Pancreas (tissue), 10 donors: ENCODE measurements at places on chromosomes 7 and 10. TPM values are rescaled to one million over a fixed set of nuclear protein-coding genes. Genes with fewer than 3 reads are reported as not detected.

- DNase-seq, result no peak
Observed at GRCh38 chr7:127059475-127059874, 193.3 kb downstream of the GRM8 start.

The SFTPA1 gene
- total RNA-seq, result 1.4 TPM

DNA sequence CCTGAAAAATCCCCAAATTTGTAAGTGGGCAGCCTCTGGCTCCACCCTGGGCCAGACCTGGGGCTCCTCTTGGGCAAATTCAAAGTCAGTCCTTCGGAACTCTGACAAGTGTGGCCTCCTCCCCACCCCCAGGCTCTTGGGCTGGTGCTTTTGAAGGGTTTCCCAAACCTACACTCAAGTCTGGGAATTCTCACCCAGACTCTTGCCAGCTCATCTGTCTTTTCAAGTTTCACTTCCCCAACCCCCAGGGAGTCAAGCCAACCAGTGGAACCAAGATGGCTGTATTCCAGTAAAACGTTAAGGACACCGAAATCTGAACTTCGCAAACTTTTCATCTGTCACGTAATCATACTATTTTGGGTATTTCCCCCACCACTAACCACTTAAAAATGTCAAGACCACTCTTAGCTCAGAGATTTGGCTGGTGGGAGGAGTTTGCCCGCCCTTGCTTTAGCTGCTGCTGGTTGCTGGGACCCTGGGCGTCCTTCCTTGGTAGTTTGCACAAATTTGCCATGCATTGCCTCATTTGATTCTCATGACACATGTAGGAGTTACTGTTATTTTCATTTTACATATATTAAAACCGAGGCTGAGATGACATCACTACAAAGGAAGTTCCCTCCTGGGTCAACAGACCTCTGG lies 1.7 kb upstream of the MYO1G start:
- DNase-seq, result no peak

- no peak for DNase-seq
Observed at GRCh38 chr7:69811476-69812308, 213.4 kb downstream of the AUTS2 start.

GRCh38 chr7:101924171-101924570 lies 106.7 kb downstream of the CUX1 start:
- DNase-seq, result no peak

The CLCN1 gene
- not detected for total RNA-seq

DNA sequence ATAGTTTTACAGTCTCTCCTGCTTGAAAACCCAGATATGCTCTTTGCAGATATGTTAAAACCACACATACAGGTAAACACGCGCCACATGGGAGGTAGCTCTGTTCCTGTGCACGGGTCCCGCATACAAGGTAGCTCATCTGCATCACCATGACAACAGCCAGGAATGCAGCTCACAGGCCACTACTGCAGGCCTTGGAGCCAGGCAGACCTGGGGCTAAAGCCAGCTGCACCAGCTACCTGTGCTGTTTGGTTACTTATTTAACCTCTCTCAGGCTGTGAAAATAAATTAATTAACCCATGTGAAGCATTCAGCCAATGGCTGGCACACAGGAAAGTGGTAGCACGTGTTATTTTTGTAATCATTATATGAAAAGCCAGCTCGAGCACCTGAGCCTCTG lies 428.3 kb downstream of the TNS3 start:
- DNase-seq, result peak; percentile 75

The PNLIP gene
- 9,334 TPM for total RNA-seq

DNA sequence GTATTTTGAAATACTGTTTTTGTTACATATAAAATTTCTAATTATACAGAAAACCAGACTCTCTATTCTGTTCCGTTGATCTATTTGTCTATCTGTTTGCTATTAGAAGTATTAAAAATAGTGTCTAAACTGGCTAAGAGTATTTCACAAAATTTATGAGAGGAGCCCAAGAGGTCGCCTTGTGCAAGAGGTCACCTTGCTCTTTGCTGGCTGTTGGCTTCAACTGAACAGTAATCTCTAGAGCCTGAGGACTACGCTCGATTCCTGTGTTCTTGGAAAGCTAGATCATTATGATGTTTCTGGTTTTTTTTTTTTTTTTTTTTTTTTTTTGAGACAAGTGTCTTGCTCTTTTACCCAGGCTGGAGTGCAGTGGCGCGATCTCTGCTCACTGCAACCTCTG lies 428.6 kb downstream of the LRMDA start:
- DNase-seq, result no peak

GRCh38 chr7:16465469-16466361 lies at the start of gene SOSTDC1:
TSS of gene SOSTDC1 (minus strand) at chr7:16465738. CDS start at chr7:16465668, 70 bp downstream.
- DNase-seq, result no peak

The ARPC1B gene
- 27.1 TPM for total RNA-seq

DNA sequence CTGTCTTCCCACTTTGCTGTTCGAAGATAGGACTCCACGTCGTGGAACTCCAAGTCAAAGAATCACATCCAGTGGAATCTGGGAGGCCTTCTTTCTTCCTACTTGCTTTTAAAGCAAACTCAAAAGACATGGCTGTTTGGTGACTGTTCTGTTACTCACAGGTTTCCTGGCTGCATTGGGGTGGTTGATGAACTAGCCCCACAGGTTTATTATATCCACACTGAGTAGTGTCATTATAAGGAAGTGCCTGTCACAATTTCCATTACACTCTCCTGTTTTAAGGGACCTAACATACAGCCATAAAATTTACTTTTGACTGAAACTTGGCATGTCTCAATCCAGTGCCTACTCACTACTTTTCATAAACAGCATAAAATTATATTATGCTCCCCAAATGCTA lies 287.3 kb upstream of the SP4 start:
- DNase-seq, result no peak

- no peak for DNase-seq
Observed at GRCh38 chr10:22669163-22669711, 45.1 kb downstream of the PIP4K2A start.

The STEAP1B gene
- total RNA-seq, result not detected

DNA sequence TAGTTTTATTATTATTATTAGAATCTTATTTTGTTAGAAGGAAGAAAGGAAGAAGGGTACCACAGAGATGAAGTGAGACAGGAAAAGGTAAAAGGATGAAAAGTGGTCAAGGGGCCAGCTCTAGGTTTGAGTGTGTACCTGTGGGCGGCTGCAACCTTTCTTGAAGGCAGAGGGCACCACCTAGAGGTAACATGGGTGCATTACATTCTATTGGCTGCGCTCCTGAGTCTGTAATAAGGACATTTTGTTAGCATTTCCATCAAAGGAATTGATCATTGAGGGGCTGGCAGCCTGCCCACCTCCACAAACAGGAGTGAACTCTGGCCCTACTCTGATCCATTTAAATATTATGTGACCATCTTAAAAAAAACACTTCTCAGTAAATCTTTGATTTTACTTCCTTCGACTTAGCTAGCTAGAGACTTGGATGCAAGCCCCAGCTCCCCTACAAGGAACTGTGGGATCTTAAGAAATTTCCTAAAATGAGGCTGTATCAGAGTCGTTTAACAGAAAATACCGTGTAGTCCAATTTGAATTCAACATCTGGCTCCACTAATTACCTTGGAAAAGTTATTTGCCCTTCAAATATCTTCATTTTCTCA lies 610.4 kb downstream of the IPMK start:
- DNase-seq, result peak; percentile 49

The PRTFDC1 gene
- total RNA-seq, result 2.3 TPM

The AOAH gene
- total RNA-seq, result 1.1 TPM

- DNase-seq, result peak; percentile 15
Observed at GRCh38 chr10:102564209-102564834, 60.5 kb downstream of the SUFU start.

- DNase-seq, result no peak
Observed at GRCh38 chr7:37974711-37975110, 54.3 kb downstream of the EPDR1 start.

- no peak for DNase-seq
Observed at GRCh38 chr7:105131033-105131656, 117.1 kb downstream of the KMT2E start.

The IQUB gene
- 0.43 TPM for total RNA-seq

The DGKB gene
- total RNA-seq, result 0.16 TPM

- no peak for DNase-seq
Observed at GRCh38 chr7:128871050-128871449, 8.4 kb downstream of the ATP6V1F start.

GRCh38 chr7:74275401-74275881 lies 13.8 kb upstream of the CLIP2 start:
- peak; percentile 61 for DNase-seq

DNA sequence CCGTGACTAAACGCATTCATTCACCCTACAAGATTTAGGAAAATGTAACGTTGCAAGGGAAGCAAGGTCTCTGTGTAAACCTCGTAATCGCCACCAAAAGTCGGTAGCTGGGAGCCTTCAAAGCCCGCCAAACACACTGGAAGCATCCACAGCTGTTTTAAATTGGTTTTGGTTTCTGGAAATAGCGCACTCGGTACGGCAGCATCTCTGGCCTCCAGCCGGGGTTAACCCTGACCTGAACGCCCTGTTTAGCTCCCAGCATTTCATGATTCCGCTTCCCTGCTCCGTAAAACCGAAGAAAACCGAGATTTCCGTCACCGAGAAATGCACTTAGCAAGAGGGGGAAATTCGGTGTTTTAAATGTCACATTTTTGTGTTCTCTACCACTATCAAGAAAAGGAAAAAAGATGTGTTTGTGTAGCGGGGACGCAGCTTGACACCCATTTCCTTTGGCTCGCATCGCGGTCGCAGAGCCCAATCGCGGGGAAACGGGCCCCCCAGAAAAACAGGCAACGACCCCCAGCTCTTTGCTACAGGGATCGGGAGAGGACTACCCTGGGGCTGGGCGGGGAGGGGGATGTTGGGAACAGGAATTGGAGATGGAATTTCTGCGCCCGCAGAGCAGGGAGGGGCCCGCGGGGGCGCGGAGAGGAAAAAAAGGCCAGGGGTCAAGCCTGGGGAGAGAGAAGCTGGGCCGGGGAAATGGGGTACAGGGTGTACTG lies 646 bp downstream of the SGCE start:
- DNase-seq, result no peak

GRCh38 chr7:124954790-124955189 lies 25.2 kb upstream of the POT1 start:
- DNase-seq, result no peak
